ENCODE measurements at places on chromosomes 1 and 21.

DNA sequence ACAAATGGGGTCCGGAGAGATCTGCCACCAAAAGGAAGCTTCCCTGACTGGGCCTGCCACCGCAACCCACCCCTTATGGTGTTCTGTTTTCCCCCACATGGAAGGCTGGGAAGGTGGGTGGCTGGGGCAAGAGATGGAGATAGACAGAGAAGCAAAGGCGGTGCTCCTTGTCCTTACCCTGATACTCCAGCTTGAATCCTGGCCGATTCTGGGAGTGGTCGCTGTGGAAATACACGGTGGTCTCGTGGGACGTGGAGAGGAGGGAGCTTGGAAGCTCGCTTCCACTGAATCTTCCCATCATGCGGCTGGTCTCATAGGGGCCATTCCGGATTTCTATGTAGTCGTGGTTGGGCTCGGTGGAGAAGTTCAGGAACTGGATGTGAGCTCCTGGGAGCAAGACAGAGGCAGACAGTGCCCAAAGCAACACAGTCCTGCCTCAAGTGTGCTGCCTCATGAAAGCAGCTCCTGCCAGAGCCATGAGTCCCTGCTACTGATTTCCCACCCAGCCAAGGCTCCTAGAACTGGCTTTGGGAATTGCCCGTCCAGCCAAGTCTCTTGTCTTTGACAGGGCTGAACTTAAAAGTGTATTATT is 138.5 kb downstream of the ZSCAN20 start:
- no peak for DNase-seq

- DNase-seq = peak; percentile 39
Measured at GRCh38 chr1:24180676-24181075, 6.4 kb downstream of the IFNLR1 start.

DNA sequence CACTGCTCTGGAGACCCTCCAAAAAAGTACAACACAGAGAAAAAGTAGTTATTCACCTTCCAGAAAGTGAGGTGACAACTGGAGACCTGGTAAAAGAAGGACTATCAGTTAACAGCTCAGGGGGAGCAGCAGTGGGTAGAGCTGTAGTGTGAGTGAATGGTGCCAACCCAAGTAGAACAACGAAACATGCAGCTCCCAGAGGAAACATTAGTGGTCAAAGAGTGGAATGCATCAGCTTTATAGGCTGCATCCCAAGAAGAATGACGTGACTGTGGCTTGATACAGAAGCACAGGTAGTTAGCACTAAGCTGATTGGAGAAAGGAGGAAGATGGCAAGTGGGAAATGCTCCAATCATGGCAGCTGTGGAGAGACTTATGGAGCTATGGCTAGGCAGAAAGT is 275.7 kb upstream of the CAMK1G start:
- DNase-seq = no peak

DNA sequence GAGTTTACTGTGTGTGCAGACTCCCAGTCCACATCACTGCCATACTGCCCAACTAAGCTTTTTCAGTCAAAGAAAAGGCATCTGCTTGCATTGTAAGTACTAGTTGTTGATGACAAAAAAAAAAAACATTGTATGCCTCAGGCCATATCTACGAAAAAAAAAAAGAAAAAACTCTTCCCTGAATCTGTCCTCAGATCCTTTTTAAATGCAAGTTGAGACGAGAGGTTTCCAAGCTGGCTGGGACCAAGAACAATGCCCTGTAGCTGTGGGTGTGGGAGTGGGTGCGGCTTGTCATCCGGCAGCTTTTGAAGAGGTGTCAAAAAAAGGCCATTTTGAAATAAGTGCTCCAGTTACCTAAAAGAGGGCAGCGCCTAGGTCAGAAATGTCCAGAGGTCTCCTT is 29.2 kb upstream of the HHAT start:
- DNase-seq = no peak

GRCh38 chr1:109644670-109645069 is 11.2 kb upstream of the GSTM4 start:
- DNase-seq = no peak

GRCh38 chr1:5750186-5751162 is 241.8 kb downstream of the NPHP4 start:
- no peak for DNase-seq

DNA sequence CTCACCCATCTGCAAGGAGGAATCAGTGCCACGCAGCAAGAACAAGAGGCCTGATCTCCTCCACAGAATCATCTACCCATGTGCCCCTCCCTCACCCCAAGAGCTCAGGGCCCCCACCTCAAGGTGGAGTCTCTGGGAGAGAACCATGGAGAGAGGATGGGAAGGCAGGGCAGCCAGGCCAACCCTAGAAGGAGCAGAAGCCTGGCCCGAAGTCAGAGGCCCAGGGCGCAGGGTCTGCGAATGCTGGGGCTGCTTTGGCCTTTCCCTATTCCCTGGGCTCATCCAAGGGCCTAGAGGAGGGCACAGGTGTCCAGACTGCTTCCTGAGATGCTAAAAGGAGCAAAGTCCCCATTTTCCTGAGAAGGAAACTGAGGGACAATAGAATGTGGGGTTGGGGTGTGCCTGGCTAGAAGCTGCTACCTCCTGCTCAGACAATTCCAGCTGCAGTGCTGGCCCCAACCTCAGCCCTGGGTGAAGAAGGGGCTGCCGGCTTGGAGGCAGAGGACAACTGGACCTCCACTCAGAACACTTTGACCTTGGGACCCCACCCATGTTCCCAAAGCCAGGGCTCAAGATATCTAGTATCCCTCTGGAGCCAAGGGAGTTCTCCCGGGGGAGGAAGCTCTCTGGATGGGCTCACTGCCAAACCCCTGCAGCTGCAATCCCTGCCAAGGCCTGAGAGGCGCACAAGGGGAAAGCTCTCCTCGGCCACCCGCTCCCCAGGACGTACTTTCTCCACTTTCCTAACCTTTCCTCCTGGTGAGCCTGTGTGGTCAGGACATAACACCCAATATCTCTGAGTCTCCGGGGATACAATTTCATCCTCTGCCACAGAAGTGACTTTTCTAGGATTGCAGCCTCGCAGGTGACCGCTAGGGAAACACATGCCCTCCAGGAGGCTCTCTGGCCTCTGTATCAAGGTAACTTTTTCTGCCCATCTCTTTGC is 16.6 kb upstream of the LEMD1 start:
- DNase-seq = peak; percentile 89

- peak; percentile 22 for DNase-seq
Measured at GRCh38 chr1:201050515-201051277, 27.2 kb upstream of the KIF21B start.

DNA sequence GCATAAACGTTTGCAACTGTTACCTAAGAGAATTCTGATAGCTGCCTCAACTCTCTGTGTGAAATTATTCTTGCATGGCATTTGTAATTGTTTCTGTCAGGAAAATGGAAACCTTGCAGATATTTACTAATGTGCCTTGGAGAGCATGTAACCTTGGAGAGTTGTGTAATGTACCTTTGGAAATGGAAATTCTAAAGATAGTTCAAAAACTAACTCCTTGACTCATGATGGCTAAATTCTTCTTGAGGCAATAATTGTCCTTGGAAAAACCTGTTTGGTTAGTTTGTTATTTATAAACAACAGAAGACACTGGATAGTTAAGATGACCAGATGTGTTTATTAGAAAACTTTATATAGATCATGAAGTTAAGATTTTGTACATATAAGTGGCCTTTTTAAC is 1033.8 kb downstream of the PLA2G4A start:
- no peak for DNase-seq

All from Right ventricle myocardium inferior (tissue), 1 donor.